ENCODE measurements at places on chromosomes 3 and 15.

DNA sequence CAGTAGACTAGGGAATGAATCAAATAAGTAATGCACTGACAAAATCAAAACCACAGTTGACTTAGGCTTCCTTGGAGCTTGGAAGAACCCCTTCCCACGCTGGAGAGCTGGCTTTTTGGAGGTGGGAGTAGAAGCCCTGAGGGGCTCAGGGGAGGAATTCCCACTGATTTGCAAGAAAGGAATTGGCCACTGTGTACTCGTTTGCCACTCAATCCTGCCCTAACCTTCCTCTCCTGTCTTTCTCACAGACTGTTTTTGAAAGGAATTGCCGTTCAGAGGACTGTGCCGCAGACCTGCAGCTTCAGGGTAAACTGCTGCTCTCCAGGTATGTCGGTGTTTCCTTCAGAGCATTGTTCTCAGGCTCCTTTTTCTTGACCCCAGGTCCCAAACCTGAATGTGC lies 208.2 kb upstream of the CTDSPL start:
- H3K27ac ChIP-seq: no peak overlapping the region
- peaks cover 6% of the 10 kb centered on the region for H3K27me3 ChIP-seq
- no peaks in the 10 kb centered on the region for H3K4me1 ChIP-seq
- DNase-seq: no peak
- H3K36me3 ChIP-seq: no peaks in the 10 kb centered on the region
- H3K4me3 ChIP-seq: no peak overlapping the region

DNA sequence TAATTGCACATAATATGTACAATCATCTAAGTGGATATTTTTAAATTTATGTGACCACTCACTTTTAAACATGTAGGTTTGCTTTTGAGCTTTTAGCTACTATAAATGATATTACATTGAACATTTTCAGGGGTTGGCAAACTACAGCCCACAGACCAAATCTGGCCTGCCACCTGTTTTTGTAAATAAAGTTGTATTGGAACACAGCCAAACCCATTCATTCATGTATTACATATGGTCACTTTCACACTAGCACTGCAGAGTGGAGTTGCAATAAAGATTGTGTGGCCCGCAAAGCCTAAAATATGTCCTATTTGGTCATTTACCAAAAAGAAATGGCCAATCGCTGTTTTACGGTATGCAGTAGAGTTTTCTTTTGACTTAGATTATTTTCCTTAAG lies 21.2 kb downstream of the CMTM7 start:
- peaks cover 64% of the 10 kb centered on the region for H3K4me1 ChIP-seq
- no peak overlapping the region for H3K27ac ChIP-seq
- DNase-seq: no peak
- H3K36me3 ChIP-seq: peaks cover 9% of the 10 kb centered on the region

DNA sequence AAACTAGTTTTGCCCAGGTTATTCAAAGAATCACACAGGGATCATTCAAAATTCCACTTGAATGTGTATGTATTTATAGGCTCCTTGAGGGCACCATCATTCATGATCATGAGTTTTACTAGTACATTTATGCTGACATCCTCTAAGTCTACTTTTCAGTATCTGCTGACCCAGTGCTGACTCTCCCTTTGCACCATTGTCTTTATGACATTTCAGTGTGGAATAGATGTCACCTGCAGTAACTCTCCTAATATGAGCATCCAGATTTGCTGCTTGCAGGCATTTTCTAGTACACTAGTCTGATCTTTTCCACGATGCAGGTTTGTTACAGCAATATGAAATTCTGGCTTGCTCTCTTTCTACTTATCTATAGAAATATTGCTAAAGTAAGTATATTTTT lies 1603.5 kb downstream of the SI start:
- H3K27me3 ChIP-seq: no peaks in the 10 kb centered on the region
- H3K4me1 ChIP-seq: no peaks in the 10 kb centered on the region
- H3K4me3 ChIP-seq: no peak overlapping the region
- H3K36me3 ChIP-seq: no peaks in the 10 kb centered on the region
- DNase-seq: no peak
- H3K27ac ChIP-seq: no peak overlapping the region

DNA sequence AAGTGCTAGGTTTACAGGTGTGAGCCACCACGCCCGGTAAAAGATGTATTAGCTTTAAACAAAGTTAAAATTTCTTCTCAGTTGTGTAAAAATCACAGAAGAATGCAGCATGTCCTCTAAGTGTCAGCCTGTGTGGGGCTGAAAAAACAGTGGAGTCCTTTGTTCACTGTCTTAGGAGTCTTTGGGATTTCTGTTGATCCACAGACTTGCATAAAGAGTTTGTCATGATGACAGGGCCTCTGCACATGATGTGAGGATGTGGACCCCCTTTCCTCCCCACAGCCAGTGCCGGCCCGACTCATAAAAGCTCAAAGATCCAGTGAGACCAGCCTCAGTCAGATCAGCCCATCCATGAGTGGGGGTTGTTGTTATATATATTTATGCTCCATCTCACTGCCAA lies 49.0 kb upstream of the GOLGA8J start:
- no peak overlapping the region for H3K4me3 ChIP-seq
- H3K27me3 ChIP-seq: peaks cover 27% of the 10 kb centered on the region
- H3K27ac ChIP-seq: no peak overlapping the region
- H3K36me3 ChIP-seq: no peaks in the 10 kb centered on the region

DNA sequence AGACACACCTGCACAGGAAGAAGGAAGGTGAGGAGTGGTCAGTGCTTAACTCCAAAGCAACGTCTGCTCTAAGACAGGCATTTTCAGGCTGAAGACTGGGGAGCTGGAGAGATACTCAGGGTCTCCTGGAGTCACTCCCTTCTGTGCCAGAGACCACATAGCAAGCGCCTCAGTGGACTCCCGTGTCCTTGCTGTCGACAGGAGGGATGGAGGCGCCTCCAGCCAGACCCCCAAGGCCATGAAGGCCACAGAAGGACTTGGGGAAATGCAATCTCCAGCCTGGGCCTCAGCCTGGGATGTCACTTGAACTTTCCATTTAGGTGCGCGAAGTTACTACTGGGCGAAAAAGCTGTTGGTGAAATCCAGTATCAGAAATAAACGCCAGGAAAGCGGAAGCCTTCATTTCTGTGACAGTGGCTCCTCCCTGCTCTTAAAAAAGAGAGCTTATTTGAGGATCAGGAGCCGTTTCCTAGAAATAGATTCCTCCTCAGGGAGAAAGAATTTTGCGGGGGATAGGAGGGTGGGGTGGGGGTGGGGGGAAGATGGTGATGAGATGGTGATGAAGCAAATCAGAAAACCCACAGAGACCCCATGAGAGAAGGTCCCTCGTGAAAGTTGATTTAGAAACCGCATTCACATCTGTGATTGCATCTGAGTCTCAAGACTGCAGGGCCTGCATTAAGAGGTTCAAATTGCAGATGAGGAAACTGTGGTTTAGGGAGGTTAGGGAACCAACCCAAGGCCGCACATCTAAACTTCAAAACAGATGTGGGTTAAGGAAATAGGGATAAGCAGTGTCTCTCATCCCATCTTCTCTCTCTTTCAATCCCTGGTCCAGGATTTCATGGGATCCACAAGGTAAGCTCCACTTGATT lies 78.8 kb downstream of the ATP2B2 start:
- no peak overlapping the region for H3K27ac ChIP-seq
- peaks cover 4% of the 10 kb centered on the region for H3K4me1 ChIP-seq
- no peak overlapping the region for H3K4me3 ChIP-seq
